ENCODE measurements at places on chromosomes 2 and 18.
A peak's percentile ranks its signal among the peaks of the same experiment; 100 is the strongest.

DNA sequence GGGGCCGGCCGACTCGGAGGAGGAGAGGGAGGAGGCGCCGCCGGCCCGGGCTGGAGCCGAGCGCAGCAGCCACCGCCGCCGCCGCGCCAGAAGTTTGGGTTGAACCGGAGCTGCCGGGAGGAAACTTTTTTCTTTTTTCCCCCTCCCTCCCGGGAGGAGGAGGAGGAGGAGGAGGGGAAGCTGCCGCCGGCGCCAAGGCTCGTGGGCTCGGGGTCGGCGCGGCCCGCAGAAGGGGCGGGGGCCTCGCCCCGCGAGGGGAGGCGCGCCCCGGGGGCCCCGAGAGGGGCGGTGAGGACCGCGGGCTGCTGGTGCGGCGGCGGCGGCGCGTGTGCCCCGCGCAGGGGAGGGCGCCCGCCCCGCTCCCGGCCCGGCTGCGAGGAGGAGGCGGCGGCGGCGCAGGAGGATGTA, 316 bp downstream of the CRIM1 start:
- DNase-seq, result no peak

DNA sequence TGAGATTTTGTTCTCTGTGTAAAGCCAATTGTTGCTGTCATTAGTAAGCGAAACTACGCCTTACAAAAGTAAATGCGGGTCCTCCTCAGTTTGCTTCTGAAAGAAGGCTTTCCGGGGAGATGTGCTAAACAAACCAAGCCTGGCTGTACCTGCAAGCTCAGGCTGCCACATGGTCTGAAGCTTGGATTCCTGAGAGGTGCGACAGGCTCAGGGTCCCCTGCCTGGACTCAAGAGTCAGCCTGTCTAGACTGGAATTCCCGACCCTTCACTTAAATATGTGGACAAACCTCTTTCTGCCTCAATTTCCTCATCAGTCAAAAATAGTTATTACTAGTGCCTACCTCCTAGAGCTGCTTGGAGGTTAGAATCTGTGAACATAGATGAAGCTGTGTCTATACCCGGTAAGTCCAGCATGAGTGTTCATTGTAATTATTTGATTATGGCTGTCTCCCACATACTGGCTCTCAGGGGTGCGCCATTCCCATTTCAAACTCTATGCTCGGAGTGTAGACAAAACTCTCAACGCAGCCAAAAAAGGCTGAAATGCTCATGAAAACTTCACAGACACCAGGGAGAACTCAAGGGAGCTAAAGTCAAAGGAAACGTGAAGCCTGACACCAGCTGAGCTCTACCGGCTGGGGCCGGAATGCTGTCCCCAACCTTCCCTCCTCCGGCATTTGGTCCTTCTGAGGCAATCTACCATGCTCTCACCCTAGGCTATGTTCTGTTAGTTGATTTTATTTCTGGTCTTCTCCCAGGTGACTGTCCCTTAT, 31.4 kb downstream of the SOWAHC start:
- DNase-seq, result no peak

DNA sequence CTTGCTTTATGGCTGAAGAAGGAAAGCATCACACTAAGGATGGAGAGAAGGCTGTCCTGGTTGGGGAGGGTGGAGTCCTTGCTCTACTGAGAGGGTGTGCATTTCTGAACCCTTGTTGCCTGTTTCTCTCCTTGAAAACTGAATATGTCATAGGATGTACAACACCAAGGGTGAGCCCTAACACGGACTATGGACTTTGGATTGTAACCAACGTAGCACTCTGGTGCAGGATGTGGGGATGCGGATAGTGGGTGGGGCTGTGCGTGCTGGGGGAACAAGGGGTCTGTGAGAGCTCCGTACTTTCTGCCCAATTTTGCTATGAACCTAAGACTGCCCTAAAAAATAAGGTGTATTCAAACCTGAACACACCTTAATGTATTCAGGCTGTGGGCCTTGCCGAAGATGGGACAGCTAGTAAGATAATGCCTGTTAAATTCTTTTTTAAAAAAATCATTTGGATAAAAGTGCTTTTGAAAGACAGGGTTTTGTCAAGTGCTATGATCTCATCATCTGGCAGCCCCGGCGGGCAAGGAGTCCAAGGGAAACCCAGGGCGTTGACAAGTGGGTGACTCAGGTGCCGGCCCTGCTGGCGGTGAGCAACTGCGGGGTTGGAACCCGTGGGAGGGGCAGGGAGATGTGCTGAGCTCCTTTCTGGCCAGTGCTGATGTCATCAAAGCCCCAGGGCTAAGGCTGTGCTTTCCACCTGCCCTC, 54.0 kb downstream of the GATA6 start:
- DNase-seq, result no peak

- DNase-seq, result no peak
These were observed 2.2 kb downstream of the RTP5 start for GRCh38 chr2:241871538-241872312.

GRCh38 chr18:67514901-67515540, 1.5 kb downstream of the DSEL start:
- DNase-seq, result no peak

- no peak for DNase-seq
These were observed 27.1 kb upstream of the ICOS start for GRCh38 chr2:203909261-203909967.

- DNase-seq, result no peak
These were observed 223.2 kb downstream of the BCL2 start for GRCh38 chr18:63096327-63096874.

GRCh38 chr2:39127973-39128372, 7.1 kb upstream of the SOS1 start:
- no peak for DNase-seq

DNA sequence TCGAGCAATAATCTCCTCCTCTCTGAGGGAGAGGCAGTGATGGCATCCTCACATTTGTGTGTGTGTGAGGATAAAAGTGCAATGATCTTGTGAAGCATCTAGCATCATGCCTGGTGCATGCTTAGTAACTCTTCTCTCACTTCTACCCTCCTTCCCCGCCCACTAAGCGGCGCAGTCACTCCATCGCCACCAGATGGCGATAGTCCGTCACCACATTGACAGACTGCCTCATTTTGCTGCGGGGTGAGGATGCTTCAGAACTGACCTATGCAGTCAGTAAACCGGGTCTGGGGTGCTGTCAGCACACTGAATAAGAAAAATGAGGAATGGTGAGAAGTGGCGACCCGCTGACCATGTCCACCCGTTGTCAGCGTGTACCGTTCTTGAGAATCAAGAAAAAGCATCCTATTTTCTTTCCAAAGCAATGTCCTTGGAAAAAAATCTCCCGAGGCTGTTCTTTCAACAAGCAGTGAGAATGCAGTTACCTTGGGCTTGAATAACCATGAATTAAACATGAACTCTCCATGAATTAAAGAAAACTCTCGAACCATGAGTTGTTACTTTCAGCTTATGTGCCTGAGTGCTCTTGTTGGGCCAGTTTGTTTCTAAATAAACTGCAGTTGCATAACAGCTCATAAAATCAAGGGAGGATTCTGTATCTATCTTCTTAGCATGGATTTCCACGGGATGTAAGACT, 37.3 kb upstream of the TMEM177 start:
- DNase-seq, result peak; percentile 70

GRCh38 chr2:33949371-33949770, 350.3 kb upstream of the FAM98A start:
- DNase-seq, result no peak

- no peak for DNase-seq
These were observed 2.2 kb downstream of the HMSD start for GRCh38 chr18:63951302-63951705.

DNA sequence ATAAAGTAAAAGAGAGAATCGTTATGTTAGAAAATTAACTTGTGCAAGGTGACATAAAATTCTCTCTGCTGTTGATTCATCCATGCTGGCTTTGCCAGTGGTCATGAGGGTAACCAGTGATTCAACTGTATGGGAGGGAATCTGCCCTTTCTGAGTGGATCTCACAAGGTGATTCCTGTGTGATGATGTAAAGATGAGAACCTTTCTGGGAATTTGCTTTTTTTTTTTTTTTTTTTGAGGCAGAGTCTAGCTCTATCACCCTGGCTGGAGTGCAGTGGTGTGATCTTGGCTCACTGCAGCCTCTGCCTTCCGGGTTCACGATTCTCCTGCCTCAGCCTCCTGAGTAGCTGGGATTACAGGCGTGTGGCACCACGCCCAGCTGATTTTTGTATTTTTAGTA, 23.3 kb downstream of the RAB31 start:
- DNase-seq, result no peak

GRCh38 chr2:17753803-17754663, at the start of the genes GEN1 and SMC6:
TSS of gene GEN1 (plus strand) at chr2:17754138. CDS start at chr2:17759944, 5,806 bp downstream.
TSS of gene SMC6 (minus strand) at chr2:17753810. CDS start at chr2:17745946, 7,864 bp downstream.
- peak; percentile 91 for DNase-seq

- no peak for DNase-seq
These were observed 971 bp upstream of the FBXO41 start for GRCh38 chr2:73285159-73285739.

GRCh38 chr2:148989882-148990493, 48.5 kb upstream of the LYPD6B start:
- DNase-seq, result peak; percentile 20

GRCh38 chr2:170206246-170206645, 28.3 kb downstream of the MYO3B start:
- no peak for DNase-seq

- no peak for DNase-seq
These were observed 89.6 kb upstream of the ZNF516 start for GRCh38 chr18:76584414-76585310.

DNA sequence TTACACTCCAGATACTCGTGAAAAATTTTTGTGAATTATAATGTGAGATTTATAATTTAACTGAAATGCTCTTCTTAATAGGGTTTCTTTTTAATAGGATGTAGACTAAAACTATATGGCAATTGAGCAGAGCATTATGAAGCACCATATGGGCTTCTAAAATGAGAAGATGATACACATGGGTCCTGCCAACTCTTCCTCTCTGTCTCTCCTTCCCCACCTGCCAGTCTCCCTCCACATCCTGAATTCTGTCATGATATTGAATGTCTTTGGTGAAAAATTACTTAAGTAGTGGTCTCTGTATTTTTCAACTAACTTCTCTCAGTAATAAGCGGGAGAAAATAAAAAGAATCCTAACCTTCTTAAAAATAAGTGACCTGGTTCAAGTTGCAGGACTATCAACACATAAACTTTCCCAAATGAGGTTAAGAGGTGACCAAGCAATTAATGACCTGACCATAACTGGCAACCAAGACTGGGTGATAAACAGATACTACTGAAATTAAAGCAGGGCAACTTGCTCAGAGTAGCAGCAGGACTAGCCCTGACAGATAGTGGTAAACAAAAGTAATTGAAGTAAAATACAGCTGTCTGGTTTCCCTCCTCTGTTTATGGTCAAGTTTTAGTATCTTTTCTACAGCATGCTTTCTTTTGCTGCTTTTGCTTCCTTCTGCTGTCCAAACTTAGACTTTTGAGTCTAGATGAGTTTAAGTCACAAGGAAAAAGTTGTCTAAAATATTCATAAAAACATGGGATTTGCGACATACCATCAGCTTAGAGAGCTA, 117.1 kb upstream of the PDE1A start:
- DNase-seq, result no peak

GRCh38 chr2:124402274-124402673, 377.2 kb downstream of the CNTNAP5 start:
- no peak for DNase-seq

- no peak for DNase-seq
These were observed 31.2 kb downstream of the MARCHF4 start for GRCh38 chr2:216341121-216341520.

DNA sequence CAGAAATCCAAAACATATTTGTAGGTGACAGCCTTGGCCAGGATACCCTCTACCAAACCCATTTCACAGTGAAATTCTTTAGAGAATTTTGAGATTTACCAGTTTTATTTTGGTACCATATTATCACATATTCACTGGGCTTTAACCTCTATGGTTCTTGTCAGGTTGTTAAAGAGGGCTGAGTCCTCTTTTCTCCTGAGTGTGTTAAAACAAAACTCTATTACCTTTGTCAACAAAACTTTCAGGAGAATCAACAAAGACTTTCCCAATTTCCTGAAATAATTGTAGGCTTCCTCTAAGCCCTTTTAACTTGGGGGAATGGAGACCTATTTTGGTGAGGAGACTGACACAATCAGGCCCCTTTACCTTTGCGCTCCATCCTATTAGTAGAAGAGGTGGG, 155.2 kb downstream of the TRABD2A start:
- DNase-seq, result no peak

Measured in C1 segment of cervical spinal cord (tissue), 14 donors.